H9 (cell line): ENCODE measurements at places on chromosomes 12 and 14. TPM values are rescaled to one million over a fixed set of nuclear protein-coding genes. Genes with fewer than 3 reads are reported as not detected.

Gene AQP6
- 0.09 and 0.11 TPM in 2 replicates for total RNA-seq

Gene CLEC4D
- 0.42 and 0.48 TPM in 2 replicates for total RNA-seq

Gene TSPAN19
- not detected in 2 replicates for total RNA-seq

DNA sequence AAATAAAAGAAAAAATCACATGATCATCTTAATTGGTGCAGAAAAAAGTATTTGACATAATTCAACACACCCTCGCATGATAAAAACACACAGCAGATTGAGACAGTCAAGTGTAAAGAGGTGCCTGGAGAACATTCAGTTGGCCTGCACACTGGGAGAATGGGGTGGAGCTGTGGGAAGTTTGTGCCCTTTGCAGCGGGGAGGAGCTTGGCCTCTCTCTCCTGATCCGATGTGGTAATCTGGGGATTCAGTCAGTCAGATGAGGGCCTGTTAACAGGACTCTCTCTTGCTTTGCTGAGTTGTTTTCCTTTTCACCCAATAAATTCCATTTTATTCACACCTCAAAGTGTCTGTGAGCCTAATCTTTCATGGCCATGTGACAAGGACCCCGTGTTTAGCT, 5.9 kb downstream of the SERPINA6 start:
- no peak for DNase-seq

DNA sequence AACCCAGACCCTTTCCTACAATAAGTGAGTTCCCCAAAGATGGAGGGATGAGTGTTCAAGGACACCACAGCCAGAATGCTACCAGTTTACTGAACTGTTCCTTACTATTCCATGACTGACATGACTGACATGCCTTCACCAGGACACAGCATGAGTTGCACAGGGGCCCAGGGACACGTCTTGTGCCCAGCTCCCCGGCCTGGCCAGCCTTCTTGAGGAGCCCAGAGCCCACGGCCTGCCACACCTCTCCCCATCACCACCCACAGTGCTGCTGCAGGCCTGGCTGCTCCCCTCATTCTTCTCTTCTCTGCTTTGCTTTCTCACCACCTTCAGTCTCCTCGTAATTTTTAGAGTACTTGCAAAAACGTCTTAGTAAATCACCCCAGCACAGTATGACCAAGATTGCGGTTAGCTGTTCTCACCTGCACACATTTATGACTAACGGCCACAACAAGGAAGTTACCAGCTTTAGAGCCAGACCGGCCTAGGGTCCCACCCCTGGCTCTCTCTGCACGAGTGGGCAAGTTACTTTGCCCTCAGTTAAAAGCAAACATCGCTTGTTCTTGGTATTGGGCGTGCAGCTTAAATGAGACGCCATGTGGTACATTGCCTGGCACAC, 18.5 kb downstream of the PPP2R5E start:
- DNase-seq, result no peak
